ENCODE measurements at places on chromosomes 6 and 20. TPM values are rescaled to one million over a fixed set of nuclear protein-coding genes. Genes with fewer than 3 reads are reported as not detected.

DNA sequence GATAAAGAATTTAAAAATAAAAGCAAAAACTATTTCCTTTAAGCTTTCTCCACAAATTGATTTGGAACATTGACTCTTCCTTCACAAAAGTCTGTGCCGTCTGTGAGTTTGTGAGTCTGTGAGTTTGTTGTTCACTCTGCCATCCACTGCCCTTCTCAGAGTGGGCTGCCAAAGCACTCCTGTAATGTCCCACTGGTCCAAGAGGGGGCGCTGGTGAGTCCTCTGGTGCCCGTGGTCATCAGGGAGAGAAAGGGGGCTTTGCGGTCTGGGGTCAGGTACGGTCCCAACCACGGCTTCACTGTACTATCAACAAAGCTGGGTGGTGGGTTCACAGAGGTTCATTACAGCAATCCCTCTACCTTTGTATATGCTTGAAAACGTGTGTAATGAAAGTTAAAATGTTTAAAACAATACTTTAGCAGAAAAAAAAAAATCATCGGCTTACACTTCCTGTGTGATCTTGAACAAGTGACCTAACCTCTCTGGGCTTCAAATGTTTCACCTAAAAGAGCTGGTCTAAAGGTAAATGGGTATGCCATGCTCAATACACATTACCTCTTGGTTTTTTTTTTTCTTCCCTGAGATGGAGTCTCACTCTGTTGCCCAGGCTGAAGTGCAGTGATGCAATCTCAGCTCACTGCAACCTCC is 5.6 kb upstream of the ANKRD60 start:
- peak; percentile 58 for DNase-seq
- H3K27me3 ChIP-seq: peaks cover 28% of the 10 kb centered on the region
- H3K27ac ChIP-seq: peak overlapping the region; percentile 24
- no peak overlapping the region for H3K4me3 ChIP-seq

TRIM10 gene
- total RNA-seq: not detected

GRCh38 chr6:24699521-24700359 is 19.2 kb downstream of the C6orf62 start:
- H3K36me3 ChIP-seq: peaks cover 24% of the 10 kb centered on the region
- H3K4me1 ChIP-seq: peaks cover 63% of the 10 kb centered on the region
- peak overlapping the region; percentile 85 for H3K4me3 ChIP-seq
- peak overlapping the region; percentile 97 for H3K27ac ChIP-seq
- DNase-seq: no peak

GRCh38 chr6:29827579-29828470 is at the start of gene HLA-G:
Gene HLA-G, plus strand, starts transcription at chr6:29827825. Its CDS starts 20 bp downstream, at chr6:29827845.
- H3K4me3 ChIP-seq: peak within 1 kb of the TSS; percentile 73
- H3K27me3 ChIP-seq: peaks cover 76% of the 10 kb centered on the region
- no peaks in the 10 kb centered on the region for H3K36me3 ChIP-seq
- peaks cover 11% of the 10 kb centered on the region for H3K4me1 ChIP-seq
- no peak for DNase-seq

CPNE5 gene
- total RNA-seq: 2.6 TPM

DNA sequence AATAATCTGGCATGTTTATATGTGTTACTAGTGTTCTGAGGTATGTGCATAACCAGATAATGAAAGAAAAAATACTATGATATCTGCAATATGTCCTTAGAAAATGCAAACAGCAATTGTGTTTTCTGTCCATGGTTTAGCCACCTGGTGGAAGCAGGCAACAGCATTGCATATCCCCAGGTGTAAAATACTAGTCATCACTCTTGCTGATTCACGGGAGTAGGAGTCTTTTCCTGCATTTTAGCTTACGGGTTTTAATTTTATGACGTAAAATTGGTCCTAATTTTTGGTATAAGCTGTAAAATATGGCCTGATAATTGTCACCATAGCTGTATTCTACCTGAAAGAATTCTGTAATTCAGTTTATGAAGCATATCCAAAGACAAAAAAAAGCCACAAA is 2.5 kb downstream of the RNF182 start:
- peaks cover 15% of the 10 kb centered on the region for H3K4me1 ChIP-seq
- no peaks in the 10 kb centered on the region for H3K36me3 ChIP-seq
- DNase-seq: no peak
- no peak overlapping the region for H3K27ac ChIP-seq
- peaks cover 83% of the 10 kb centered on the region for H3K27me3 ChIP-seq

PRDM13 gene
- not detected for total RNA-seq

DNA sequence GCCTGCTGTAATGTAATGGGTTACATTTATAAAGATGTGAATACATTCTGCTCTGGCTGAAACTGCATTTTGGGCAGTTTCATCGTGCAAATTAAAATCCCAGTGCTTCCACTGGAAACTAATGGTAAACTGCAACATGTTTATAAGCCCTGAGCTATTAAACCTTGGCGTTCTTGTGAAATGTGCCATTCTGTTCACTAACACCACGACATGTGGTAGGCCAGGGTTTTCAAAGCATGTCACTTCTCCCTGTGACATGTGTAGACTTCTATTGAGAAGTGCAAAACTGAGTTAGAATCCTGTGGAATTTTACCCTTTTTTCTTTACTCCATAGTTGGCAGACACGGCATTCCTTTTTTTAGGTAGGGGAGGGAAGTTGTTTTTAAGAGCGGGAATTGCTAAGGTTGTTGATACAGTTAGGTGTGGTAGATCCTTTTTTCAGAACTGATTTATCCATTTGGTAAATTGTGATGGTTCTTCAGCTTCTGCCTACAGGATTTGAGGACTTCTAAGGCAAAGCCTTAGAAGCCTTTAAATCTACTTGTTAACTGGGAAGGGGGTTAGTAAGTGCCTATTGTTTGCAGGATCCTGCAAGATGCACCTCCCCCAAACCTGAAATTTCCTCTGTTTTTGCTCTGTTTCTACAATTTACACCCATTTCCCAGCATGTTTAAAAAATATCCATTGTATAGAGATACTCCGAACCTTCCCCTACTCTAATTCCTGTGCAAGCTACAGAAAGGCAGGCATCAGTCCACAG is 4.2 kb downstream of the SASH1 start:
- no peak for DNase-seq
- peaks cover 7% of the 10 kb centered on the region for H3K4me1 ChIP-seq
- H3K27ac ChIP-seq: no peak overlapping the region
- peaks cover 2% of the 10 kb centered on the region for H3K36me3 ChIP-seq
- peaks cover 56% of the 10 kb centered on the region for H3K27me3 ChIP-seq

GRCh38 chr6:124777863-124778262 is 184.4 kb upstream of the RNF217 start:
- no peaks in the 10 kb centered on the region for H3K4me1 ChIP-seq
- DNase-seq: no peak
- no peak overlapping the region for H3K27ac ChIP-seq
- H3K27me3 ChIP-seq: no peaks in the 10 kb centered on the region

- H3K36me3 ChIP-seq: no peaks in the 10 kb centered on the region
- H3K27ac ChIP-seq: no peak overlapping the region
- no peaks in the 10 kb centered on the region for H3K27me3 ChIP-seq
- no peak for DNase-seq
- H3K4me3 ChIP-seq: no peak overlapping the region
These were observed 56.0 kb downstream of the TENT5A start for GRCh38 chr6:81696524-81696923.

VAPB gene
- total RNA-seq: 55.3 TPM

DNA sequence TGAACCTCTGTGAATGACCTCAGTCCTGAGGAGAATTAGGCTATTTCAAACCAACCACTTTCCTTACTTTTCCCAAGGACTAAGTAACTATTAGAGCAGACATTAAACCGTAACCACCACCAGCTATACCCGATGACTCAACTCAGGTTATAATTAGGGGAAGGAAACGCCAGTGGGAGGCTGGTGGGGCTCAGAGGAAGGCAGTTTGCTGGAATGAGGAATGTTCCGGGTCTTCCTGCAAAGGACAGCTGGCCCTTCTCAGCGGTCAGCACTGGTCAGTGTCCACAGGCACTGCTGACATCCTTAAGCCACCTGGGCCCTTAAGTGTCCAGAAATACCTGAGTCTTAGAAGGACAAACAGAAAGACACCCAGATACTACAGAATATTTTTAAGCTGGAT is 515.2 kb downstream of the MAFB start:
- DNase-seq: no peak
- no peaks in the 10 kb centered on the region for H3K36me3 ChIP-seq
- no peak overlapping the region for H3K27ac ChIP-seq
- H3K27me3 ChIP-seq: peaks cover 8% of the 10 kb centered on the region

- peaks cover 4% of the 10 kb centered on the region for H3K27me3 ChIP-seq
- no peaks in the 10 kb centered on the region for H3K36me3 ChIP-seq
- DNase-seq: no peak
- no peak overlapping the region for H3K4me3 ChIP-seq
- H3K4me1 ChIP-seq: no peaks in the 10 kb centered on the region
- H3K27ac ChIP-seq: no peak overlapping the region
These were observed 56.7 kb upstream of the APCDD1L start for GRCh38 chr20:58571693-58572427.

GRCh38 chr20:53387983-53388675 is 205.5 kb downstream of the ZNF217 start:
- peak; percentile 57 for DNase-seq
- H3K27ac ChIP-seq: peak overlapping the region; percentile 62
- H3K4me3 ChIP-seq: peak overlapping the region; percentile 34
- no peaks in the 10 kb centered on the region for H3K36me3 ChIP-seq

DNA sequence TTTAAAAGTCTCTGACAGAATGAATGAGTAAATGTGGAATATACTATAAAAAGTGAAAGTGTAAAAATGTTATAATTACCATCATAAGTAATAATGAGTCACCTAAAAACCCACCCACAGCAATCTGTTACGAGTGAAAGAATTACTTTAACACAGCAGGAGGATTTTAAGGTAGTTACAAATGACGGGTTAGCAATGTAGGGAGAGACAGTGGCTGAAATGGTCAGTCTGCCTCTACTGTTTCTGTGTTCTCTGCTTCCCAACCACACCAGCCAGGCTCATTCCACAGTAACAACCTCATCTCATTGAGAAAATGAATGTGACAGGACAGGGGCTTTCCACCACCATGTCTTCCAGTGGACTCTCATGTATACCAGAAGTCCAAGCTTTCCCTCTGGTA is 124.4 kb upstream of the KCNK16 start:
- peaks cover 25% of the 10 kb centered on the region for H3K27me3 ChIP-seq
- H3K36me3 ChIP-seq: no peaks in the 10 kb centered on the region
- no peak overlapping the region for H3K27ac ChIP-seq
- no peak for DNase-seq

GRCh38 chr20:535958-536357 is 7.6 kb downstream of the CSNK2A1 start:
- H3K27ac ChIP-seq: no peak overlapping the region
- no peaks in the 10 kb centered on the region for H3K27me3 ChIP-seq
- peaks cover 24% of the 10 kb centered on the region for H3K36me3 ChIP-seq

- no peaks in the 10 kb centered on the region for H3K27me3 ChIP-seq
- no peak overlapping the region for H3K4me3 ChIP-seq
- peaks cover 15% of the 10 kb centered on the region for H3K4me1 ChIP-seq
- H3K36me3 ChIP-seq: peaks cover 8% of the 10 kb centered on the region
- no peak overlapping the region for H3K27ac ChIP-seq
These were observed 93.4 kb downstream of the ZMYND8 start for GRCh38 chr20:47263080-47263464.

DNA sequence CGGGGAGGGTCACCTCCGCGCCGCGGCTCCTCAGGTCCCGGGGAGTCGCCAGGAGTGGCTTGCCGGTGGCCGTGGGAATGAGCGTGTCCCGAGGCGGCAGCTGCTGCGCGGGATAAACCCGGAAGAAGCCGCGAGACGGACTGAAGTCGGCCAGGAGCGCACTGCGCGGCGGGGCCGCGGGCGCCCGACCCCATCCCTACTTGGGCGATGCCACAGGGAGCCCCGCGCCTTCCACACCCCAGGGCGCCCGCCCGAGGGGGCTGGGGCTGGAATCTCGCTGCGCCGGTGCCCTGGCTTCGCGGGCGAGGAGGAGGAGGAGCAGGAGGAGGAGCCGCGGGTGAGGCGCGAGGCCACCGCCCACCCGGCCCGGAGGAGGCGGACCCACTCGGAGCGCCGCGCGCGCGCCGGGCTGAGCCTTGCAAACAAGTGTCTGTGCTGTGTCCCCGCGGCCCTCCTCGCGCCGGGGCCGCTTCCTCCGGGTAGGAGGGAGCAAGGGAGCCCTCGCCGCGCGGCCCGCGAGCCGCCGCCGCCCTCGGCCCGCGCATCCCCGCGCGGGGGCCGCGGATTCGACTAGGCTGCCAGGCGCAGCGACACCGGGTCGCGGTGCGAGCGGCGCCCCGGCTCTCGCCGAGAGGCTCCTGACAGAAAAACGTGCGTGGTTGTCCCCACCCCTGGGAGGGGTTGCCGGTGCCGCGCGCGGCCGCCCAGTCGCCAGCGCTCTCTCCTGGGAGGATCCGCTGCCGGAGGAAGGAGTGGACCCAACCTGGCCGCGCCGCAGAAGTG is at the start of gene ZDHHC14:
Gene ZDHHC14 (plus strand): TSS at position 412 of the 783 bp plus-strand sequence.
- peaks cover 12% of the 10 kb centered on the region for H3K27me3 ChIP-seq
- DNase-seq: peak; percentile 91
- peak within 1 kb of the TSS; percentile 87 for H3K4me3 ChIP-seq
- peaks cover 50% of the 10 kb centered on the region for H3K4me1 ChIP-seq

TRAPPC3L gene
- total RNA-seq: not detected

DNA sequence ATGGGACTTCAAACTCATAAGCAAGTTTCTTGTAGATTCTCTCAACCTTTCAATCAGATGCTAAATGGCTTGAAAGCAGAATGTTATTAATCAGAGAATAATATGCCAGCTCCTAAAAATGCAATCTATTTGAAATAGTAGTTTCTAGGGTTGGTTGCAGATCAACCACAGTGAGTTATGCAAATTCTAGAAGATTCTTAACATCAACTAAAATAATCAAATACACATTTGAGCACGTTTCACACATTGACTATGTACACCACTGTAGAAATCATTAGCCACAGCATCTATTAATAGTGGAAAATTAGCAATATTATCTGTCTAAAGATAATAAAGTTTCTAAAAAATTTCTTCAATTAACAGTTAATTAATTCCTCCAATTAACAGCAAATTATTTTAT is 141.9 kb upstream of the GJE1 start:
- H3K4me1 ChIP-seq: no peaks in the 10 kb centered on the region
- peaks cover 15% of the 10 kb centered on the region for H3K27me3 ChIP-seq
- H3K4me3 ChIP-seq: no peak overlapping the region

NRN1 gene
- total RNA-seq: 3.3 TPM

DNA sequence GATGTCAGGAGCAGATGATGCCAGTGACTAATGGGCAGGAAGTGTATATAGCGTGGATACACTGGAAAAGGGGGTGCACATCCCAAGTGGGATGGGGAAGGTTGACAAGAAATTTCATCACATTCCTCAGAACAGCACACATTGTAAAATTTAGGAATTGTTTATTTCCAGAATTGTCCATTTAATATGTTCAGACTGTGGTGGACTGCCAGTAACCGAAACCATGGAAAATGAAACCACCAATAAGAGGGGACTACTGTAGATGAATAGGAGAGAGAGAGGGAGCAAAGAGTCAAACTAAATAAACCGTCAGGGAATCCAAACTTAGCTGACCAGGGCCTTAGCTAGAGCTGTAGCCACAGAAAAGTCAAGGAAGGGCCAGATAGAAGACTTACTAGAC is 164.4 kb upstream of the PRDM1 start:
- H3K4me3 ChIP-seq: no peak overlapping the region
- H3K27ac ChIP-seq: no peak overlapping the region
- H3K27me3 ChIP-seq: peaks cover 15% of the 10 kb centered on the region
- DNase-seq: no peak
